ENCODE measurements at places on chromosomes 1 and 21.

DNA sequence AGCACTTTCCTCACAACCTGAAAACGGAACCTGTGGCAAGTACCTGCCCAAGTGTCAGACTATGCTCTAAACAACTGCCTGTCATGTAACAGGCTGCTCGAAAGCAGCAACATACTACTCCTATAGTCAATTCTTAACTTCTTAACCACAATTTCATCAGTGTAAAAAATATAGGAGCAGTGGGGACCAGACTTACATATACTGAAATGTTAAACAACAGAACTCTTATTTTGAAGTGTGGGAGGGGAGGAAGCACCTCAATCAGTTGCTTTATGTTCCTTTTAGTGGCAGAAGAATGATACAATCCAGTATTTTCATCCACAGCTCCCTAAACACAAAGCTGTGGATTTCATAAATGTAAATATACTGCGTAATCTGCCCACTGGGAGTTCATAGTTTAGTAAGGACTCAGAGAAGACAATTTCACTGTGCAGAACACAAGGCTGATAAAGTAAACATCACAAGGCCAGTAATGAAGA is 44.2 kb downstream of the WLS start:
- no peak for DNase-seq

DNA sequence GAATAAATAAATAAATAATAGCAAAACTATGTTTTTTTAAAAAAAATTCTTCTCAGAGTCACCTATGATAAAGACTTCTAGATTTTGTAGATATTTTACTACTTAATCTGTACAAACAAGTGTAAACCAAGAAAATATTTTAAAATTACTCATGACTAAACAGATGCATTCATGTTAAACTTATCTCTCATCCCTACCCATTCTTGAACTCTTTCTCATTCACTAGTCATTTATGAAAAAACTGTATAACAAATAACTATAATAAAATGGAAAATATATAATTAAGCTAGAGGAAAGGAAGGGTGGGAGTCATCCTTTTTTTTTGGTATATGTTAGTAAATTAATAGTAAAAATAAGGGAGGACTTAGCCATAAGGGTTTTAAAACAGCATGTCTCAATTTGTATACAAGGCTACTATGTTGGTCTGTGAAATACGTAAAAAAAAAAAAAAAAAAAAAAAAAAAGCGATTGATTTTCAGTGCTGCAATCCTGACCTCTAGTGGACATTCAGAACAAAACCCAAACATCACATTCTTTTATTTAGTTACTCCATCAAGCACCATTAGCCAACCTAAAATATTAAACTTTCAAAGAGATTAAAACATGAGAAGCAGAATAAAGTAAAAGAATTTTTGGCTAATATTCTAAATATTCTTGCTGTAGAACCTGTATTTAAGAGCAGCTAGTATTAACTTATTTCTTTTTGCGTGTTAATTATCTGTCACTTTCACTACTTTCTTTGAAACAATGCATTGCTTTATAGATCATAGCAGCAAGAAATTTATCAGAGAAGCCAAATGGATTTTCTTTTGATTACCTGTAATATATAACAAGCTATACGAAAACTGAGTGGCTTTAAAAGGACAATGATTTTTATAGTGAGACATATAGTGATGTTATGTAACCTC is 255.8 kb upstream of the CACYBP start:
- DNase-seq = peak; percentile 17

GRCh38 chr1:174497478-174497877 is 49.7 kb downstream of the GPR52 start:
- DNase-seq = no peak

DNA sequence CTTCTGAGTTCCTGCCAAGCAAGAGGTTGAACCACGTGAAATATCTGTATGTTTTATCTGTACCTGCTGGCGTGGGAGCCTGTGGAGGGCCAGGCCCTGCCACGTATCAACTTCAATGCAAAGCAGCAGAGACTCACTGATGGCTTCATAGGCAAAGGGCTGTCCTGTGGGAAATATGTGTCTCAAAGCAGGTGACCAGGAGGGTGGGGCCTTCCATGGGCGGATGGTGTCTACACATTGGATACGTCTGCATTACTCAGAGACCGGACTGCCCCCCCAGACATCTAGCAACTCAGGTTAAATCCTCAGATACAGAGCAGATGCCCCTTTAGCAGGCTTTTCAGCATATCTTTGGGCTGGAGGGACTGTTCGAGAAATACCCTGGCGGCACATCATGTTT is 210.8 kb upstream of the C1orf174 start:
- DNase-seq = no peak

DNA sequence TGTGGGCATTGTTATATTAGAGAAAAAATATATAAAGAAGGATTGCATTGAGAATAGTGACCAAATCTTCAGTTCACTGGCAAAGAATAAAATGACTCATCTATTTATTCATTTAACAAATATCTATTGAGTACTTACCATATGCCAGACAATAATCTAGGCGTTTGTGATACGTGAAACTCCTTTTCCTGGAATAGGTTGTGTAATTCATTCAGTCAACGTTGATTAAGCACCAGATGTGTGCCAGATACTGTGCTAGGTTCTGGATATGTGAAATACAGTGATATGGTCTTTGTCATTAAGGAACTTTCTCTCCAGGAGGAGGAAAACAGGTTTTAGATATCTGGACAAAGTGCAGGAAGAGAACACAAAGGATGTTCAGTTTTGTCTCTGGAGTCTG is 344.5 kb downstream of the RWDD3 start:
- DNase-seq = no peak

DNA sequence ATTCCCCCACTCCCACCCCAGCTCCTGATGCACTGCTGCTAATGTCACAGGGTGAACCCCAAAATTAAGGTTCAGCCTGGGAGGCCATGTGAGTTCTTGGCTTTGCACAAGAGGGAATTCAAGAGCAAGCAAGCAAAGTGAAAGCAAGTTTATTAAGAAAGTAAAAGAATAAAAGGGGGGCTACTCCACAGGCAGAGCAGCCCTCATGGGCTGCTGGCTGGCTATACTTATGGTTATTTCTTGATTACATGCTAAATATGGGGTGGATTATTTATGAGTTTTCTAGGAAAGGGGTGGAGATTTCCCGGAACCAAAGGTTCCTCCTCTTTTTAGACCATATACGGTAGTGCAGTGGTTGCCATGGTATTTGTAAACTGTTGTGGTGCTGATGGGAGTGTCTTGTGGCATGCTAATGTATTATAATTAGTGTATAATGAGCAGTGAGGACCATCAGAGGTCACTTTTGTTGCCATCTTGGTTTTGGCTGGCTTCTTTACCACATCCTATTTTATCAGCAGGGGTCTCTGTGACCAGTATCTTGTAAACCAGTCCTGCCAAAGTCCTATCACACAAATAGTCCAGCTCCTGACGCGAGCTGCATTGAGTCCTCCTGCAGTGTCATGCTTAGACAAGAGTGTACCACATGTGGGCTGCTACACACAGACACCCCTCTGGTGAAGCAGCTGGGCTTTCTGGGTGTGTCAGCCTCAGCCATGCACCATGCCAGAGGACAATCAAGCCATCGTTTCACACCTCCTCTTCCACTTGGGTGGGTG is 46.4 kb upstream of the CSF1 start:
- no peak for DNase-seq

DNA sequence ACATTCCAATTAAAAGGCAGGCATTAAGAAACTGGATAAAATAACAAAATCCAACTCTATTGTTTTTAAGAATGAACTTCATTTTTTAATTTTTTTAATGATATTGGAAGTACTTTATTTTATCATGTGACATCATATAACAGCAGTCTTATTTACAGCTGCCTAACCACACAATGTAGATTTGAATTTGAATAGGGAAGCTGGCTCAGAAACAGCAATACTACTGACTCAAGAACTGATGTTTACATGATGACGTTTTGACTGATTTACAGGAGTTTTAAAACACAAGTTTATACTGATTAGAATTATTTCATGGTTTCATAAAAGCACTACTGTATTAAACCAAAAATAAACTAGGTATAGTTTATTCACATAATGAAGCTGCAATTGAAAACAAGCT is 348.7 kb upstream of the NR5A2 start:
- no peak for DNase-seq

GRCh38 chr1:30650968-30651320 is 72.4 kb downstream of the MATN1 start:
- no peak for DNase-seq

GRCh38 chr1:31043631-31044030 is 21.9 kb downstream of the PUM1 start:
- no peak for DNase-seq

DNA sequence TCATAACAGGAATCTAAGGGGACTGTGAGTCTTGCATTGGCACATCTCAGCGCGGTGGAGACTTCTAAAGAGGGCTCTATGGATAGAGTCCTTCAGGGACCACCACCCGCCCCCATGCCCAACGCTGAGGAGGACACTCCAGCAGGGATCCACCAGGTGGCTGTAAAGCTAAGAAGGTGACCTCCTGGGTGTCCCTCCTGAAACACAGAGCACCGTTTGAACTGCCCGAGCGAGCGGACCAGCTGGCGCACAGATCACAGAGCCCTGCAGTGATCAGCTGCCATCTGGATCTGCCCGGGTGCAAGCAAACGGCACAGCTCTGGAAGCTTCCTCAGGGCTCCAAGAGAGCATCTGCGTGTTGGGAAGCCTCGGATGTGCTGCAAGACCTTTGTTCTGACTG is 51.3 kb upstream of the LYST start:
- no peak for DNase-seq

DNA sequence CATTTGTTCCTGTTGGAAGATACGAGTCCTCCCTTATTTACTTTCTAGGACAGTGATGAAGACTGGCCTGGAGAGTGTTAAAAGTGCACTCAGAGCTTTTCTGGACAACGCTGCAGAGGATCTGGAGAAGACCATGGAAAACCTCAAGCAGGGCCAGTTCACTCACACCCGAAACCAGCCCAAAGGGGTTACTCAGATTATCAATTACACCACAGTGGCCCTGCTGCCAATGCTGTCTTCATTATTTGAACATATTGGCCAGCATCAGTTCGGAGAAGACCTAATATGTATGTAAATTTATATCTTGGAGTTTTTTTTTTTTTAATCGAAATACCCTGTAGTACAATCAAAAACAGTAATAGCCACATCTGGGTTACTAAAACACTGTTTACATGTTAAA is 190.5 kb downstream of the ZP4 start:
- DNase-seq = no peak

DNA sequence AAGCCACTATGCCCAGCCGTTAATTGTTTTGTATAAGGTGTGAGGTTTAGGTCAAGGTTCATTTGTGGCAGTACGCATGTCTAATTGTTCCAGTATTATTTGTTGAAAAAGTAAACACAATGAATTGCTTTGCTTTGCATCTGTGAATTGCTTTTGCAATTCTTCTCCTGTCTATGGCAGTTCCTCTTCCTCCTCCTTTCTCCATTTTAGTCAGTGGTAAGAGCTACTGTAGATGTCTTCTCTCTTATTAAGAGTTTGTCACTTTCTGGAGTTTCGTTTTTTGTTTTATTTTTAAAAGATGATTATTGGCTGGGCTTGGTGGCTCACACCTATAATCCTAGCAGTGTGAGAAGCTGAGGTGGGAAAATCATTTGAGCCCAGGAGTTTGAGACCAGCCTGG is 29.2 kb downstream of the C1orf185 start:
- no peak for DNase-seq

DNA sequence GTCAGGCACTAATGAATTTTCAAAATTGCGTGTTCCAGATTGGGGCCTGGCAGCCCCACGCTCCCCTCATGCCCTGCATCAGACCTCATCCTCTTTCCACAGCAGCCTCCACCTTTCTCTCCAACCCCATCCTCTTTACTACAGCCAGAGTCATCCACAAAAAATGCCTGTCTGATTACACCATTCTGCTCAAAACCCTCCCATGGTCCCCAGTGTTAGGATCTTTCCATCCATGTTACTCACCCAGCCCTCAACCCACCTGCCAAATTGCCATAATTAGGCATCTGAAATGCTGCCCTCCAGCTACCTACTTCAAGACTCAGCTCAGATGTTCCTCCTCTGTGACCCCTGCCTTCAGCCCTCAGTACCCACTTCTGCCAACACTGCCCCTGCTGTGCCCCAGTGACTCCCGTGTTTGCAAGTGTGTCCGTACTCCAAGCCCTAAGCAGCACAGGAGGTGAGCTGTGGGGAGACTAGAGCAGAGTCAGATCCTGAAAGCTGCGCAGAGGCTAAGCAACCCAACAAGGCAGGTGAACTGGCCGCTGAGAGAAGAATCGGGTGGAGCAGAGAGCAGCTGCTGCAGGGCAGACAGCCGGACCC is 715 bp upstream of the ARTN start:
- no peak for DNase-seq

GRCh38 chr21:32817208-32817607 is 45.7 kb upstream of the PAXBP1 start:
- no peak for DNase-seq

DNA sequence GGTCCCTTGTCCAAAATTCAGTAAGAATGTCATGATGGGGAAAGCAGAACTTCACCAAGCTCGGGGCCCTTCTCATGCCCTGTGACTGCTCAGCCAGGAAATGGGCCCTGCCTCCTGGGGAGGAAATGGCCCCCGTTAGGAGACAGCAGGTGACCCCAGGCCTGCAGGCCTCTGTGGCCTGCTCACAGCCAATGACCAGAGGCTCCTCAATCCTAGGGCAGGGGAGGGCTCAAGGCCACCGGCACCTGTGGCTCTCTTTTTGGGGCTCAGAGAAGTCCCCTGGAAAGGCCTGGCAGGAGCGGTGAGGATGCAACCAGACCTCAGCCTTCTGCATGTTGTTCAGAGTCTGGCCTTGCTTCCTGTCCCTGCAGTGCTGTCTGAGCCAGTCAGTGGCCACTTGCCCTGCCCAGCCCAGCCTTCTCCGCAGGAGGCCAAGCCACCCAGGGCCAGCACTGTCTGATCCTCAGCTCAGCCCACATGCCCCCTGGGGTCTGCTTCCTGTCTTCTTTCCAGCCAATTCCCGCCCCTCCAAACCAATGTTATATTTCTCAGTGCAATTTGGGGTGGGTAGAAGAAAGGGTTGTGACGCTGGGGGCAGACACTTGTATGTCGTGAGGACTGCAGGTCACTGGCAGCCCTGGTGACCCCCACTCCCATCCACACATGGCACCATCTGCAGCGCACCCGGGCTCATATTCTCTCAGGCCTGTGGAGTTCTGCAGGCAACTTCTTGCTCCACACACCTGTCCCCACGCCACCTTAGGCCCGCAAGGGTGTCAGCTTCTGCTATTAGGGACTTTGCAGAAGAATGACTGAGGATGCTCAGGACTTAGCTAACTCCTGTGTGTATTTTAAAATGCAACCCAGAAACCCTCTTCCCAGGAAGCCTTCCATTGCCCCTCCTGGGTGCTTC is 83.6 kb downstream of the ITPKB start:
- no peak for DNase-seq

GRCh38 chr1:16120940-16121410 is 34.9 kb downstream of the EPHA2 start:
- DNase-seq = peak; percentile 94

DNA sequence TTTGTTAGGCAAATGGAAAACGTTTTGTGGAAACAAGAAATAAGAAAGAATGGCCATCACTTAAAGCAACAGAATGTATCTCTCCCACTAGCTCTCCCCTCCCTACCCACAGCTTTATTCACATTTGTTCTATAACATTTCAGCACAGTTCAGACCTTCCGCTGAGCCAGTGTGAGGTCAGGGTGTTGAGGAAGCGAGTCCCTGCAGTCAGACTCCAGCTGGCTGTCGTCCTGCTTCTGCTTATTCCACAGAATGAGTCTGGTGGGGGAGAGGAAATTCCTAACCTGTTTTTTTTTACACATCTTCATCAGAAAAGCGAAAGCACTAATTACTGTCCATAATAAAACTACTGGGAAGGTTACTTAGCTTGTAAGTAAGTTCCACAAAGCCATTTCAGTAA is 39.0 kb downstream of the MRPL39 start:
- no peak for DNase-seq

- DNase-seq = peak; percentile 99
Measured at GRCh38 chr1:41045740-41046139, 24.2 kb upstream of the SLFNL1 start.

GRCh38 chr1:203065191-203065590 is 20.6 kb downstream of the MYOG start:
- DNase-seq = no peak

Measured in LNCaP clone FGC (cell line).